ENCODE measurements at places on chromosomes 16 and 17.

GRCh38 chr16:11696266-11697012 is 28.2 kb downstream of the SNN start:
- no peak for DNase-seq

- no peak for DNase-seq
Measured at GRCh38 chr17:32915245-32915644, 12.7 kb upstream of the TMEM98 start.

DNA sequence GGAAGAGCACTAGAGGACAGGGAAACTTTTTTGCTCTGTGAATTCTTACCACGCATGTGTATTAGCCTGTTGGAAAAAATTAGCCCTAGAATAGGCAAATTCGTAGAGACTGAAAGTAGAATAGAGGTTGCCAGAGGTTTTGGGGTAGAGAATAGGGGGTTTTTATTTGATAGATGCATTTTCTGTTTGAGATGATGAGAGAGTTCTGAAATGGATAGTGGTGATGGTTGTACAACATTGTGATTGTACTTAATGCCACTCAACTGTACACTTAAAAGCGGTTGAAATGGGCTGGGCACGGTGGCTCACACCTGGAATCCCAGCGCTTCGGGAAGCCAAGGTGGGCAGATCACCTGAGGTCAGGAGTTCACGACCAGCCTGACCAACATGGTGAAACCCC is 8.0 kb upstream of the DOC2B start:
- no peak for DNase-seq

- no peak for DNase-seq
Measured at GRCh38 chr17:54153423-54153822, 330.7 kb downstream of the KIF2B start.

GRCh38 chr17:10121971-10122707 is 76.3 kb downstream of the GAS7 start:
- DNase-seq, result no peak

DNA sequence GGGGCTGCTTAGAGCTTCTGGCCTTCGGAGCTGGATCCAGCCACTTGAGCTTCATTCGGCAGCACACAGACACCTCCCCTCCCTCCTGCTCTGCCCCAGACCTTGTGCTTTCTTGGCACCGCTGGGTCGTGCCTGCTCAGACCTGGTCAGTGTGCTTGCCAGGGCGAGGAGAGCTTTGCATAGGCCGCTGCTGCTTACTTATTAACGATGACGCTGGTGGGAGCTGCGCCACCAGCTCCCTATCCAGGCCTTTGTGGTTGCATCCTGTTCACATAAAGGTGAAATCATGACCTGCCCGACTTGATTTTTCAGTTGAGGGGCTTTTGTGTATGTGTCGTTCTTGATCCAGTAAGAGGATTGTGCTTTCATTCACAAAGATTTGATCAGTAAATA is 101.1 kb downstream of the MSI2 start:
- no peak for DNase-seq

DNA sequence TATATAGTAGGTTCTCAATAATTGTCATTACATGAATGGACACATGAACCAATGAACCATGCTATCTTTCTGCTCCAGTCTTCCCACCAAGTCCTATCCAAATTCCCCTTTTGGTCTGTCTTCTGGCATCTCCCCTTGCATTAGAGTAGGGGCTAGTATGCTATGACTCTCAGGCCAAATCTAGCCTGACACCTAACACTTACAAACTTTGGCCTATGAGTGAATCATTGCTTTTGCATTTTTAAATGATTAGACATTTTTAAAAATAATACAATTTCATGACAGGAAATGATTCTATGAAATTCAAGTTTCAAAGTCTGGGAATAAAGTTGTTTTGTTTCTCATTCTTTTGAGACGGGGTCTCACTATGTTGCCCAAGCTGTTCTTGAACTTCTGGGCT is 102.5 kb upstream of the MAF start:
- no peak for DNase-seq

- no peak for DNase-seq
Measured at GRCh38 chr16:18788828-18789514, 1.2 kb downstream of the RPS15A start.

- no peak for DNase-seq
Measured at GRCh38 chr16:56946767-56947603, 14.8 kb upstream of the CETP start.

DNA sequence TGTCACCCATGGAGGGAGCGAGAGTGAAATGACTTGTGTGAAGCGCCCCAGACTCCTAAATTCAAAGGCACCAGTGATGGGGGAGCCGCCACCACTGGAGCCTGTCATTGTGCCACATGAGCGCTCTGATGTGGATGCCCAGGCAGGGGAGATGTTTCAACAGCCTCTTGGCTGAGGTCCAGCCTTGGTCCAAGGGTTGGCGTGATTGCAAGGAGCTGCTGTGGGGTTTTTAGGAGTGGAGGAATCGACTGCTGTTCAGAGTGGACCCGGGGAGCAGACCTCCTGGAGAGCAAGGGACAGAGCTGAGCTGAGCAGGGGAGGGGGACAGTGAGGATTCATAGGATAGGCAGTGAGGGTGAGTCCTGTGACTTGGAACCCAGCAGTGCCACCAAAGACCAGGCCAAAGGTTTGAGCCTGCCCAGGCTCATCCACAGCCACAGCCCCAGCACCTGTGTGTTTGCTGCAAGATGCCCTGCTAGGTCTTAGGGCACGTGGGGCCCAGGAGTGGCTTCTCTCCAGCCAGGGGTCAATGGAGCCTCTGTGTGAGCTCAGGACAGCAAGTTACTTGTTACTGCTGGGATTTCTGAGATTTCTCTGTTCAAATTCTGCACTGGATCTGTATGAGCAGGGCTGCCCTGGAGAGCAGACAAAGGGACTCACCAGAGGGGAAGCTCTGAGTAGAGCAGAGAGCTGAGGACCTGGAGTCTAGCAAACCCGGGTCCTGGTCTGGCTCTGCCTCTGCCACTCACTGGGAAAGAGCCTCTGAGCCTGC is 20.3 kb downstream of the RHBDL3 start:
- no peak for DNase-seq

DNA sequence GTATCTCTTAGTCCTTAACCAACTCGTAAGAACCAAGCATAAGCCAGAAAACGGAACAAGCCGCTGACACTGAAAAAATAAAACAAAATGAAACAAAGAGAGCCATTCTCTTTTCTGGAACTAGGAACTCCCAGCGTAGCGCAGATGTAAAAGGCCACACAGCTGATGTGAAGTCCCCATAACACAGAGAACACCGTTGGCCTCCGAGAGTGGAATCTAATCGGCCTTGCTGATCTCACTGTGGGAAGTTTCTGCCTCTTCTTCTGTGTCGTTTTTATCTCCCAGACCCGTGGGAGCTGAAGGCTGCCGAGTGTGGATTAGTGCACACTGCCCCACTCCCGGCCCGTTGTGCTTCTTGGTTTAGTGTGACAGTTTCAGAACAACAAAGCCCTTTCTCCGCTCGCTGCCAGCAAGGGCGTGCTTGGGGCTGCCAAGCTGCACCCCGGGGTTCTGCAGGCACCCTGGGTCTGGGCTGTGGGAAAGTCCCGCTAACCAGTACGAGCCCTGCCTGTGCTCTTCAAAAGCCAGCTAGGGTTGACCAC is 21.7 kb downstream of the TTYH2 start:
- no peak for DNase-seq

GRCh38 chr16:85759136-85759535 is 8.2 kb upstream of the C16orf74 start:
- no peak for DNase-seq

- DNase-seq, result no peak
Measured at GRCh38 chr16:86286991-86287663, 223.2 kb upstream of the FOXF1 start.

DNA sequence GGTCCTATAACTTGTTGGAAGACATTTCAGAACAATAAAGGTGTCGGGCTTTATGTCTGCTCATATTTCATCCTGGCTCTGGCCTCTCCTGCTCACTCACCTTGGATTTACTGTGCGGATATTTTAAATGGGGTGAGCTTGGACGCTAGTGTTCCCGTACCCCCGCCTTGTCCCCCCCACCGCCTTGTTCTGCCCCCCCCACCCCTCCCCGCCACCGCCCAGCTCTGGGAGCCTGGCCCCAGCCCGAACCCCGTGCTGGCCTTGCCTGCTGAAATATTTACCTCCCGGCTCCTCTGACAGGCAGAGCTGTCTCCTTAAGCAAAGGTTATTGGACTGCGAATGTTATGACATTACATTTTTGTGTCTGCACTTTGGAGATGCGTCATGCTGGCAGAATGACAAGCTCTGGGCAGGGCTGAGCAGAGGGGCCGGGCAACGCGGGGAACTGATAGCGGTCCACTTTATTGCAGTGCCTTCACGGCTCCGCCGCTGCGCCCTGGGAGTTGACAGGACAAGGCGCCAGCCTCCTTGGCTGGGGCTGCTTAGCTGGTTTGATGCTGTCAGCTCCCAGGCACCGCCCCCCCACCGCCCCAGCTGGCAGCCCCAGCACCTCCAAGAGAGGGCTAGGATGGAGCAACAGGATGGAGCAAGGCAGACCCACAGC is 222.5 kb upstream of the GSE1 start:
- no peak for DNase-seq

GRCh38 chr17:44235583-44235936 is 16.1 kb upstream of the UBTF start:
- DNase-seq, result no peak

DNA sequence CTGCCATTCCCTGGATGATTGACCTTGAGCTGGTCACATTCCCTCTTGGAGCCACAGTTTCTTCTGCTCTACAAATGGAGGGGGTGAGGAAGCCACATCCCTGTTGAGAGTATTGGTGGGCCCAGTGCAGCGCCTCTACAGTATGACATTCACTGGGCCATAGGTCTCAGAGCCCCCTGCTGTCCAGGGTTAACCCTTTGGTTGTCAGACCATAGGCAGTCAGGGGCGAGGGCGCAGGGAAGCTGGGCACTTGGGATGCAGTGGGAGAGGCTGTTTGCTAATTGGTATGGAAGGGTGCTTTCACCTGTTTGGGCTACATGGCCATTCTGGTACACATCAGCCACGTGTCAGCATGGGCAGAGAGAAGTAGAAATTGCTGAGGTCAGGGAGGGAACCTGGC is 27.3 kb upstream of the WFDC1 start:
- no peak for DNase-seq

DNA sequence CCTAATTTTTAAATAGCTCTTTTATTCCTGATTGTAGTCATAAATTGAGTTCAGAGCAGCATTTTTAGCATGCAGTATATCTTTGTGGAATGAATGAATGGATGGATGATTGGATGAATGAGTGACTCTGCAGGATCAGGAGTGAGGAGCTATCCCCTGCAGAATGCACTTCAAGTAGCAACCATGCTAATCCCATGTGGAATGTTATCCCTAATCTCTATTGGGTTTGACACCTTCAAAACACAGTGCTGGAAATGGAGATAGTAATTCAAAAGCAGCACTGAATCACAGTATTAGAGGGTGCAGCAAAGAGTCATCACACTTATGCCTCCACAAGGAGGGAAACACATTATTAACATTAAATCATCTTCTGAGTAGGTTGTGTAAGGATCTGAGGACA is 501.9 kb downstream of the SHISA9 start:
- DNase-seq, result no peak

GRCh38 chr16:81808933-81809480 is 29.9 kb downstream of the PLCG2 start:
- DNase-seq, result no peak

DNA sequence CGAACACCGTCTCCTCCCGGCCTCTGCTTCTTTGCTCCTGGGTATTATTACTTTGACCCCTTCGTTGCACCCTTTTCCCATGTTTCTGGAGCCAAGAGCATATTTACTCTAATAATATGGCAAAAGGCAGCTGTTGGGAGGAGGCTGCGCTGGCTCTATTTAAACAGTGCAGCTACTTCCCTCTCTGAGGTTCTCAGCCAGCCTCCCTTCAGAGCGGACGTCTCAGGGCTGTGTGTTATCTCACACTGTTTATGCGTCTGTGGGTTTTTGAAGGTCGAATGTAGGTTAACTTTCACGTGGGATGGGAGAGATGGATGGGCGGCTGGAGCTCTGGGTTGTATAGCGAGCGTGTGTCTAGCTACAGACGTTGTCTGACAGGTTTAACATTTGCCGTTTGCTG is 45.3 kb downstream of the COX4I1 start:
- DNase-seq, result no peak

DNA sequence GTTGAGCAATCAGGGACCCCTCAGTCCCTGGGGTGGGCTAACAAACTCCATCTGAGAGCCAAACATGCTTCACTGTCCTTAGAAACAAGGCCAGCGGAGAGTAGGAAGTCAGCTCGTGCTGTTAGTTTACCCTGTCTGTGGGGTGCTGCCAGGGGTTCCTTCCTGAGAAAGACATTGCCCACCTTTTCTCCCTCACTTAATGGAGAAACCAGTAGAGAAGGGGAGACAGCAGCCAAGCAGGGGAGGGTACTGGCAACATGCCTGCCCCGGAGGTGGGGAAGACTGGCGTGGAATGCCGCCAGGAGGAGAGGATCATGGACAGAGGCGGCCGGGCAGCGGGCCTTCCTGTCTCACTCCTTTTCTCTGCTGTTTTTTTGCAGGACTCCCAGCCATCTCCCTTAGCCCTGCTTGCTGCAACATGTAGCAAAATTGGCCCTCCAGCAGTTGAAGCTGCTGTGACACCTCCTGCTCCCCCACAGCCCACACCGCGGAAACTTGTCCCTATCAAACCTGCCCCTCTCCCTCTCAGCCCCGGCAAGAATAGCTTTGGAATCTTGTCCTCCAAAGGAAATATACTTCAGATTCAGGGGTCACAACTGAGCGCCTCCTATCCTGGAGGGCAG is 19.9 kb downstream of the SP2 start:
- DNase-seq, result peak; percentile 75

GRCh38 chr16:22141767-22142166 is 20.5 kb upstream of the SDR42E2 start:
- DNase-seq, result no peak

DNA sequence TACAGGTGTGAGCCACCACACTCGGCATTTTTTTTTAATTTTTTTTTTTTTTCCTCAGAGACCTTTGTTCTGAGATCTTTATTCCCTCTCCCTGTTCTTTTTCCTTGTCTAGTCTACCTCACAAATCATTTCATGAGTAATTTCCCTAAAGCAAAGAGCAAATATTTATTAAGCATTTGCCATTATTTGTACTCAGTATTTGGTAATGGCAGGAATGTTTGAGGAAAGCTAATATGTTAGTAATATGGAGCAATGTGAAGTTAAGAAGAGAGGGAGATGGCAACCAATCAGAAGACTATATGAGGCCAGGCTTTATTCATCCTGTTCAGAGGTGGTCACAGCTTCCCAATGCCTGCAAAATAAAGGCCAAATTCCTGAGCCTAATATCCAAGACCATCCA is 13.3 kb downstream of the CENPV start:
- DNase-seq, result no peak

- no peak for DNase-seq
Measured at GRCh38 chr16:12455287-12455798, 348.3 kb downstream of the CPPED1 start.

DNA sequence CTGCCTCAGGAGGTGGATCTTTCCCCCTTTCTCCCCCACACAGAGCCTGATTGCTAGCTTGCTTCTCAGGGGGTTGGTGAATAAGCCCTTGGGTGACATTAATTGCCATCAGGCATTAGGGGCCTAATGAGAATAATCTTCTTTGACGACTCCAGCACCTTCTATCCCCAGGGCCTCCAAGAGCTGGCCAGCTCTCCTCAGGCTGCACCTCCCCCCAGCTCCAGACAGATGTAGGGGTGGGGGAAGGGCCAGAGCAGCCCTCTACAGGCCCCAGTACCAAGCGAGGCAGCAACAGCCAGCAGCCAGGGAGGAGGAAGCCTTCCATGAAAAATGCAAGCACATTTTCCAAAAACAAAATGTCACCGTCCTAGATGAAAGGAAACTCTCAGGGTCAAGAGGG is 1.4 kb upstream of the TMEM132E start:
- no peak for DNase-seq

- no peak for DNase-seq
Measured at GRCh38 chr17:72474719-72475477, 354.1 kb downstream of the SOX9 start.

- DNase-seq, result no peak
Measured at GRCh38 chr17:44241106-44241624, 21.7 kb upstream of the UBTF start.

All from left forelimb (tissue), 1 donor.